T-helper 9 cell (primary cell): ENCODE measurements at places on chromosomes 3 and 15.
A peak's percentile ranks its signal among the peaks of the same experiment; 100 is the strongest.

DNA sequence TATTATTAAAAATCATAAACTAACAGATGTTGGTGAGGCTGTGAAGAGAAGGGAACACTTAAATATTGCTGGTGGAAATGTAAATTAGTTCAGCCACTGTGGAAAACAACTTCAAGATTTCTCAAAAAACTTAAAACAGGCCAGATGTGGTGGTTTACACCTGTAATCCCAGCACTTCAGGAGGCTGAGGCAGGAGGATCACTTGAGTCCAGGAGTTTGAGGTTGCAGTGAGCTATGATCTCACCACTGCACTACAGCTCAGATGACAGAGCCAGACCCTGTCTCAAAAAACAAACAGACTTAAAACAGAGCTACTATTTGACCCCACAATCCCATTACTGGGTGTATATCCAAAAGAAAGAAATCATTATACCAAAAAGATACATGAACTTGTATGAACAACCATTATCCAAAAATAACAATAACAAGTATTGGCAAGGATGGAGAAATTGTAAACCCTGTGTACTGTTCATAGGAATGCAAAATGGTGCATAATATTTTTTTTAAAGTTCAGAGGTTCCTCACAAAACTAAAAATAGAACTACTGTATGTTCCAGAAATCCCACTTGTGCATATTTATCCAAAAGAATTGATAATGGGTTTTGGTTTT lies 25.5 kb downstream of the ZNF148 start:
- no peak for DNase-seq

GRCh38 chr3:69452295-69452694 lies 66.4 kb upstream of the FRMD4B start:
- no peak for DNase-seq

GRCh38 chr15:99413955-99414754 lies 151.6 kb upstream of the MEF2A start:
- no peak for DNase-seq

GRCh38 chr3:79253271-79253670 lies 514.5 kb downstream of the ROBO1 start:
- no peak for DNase-seq

DNA sequence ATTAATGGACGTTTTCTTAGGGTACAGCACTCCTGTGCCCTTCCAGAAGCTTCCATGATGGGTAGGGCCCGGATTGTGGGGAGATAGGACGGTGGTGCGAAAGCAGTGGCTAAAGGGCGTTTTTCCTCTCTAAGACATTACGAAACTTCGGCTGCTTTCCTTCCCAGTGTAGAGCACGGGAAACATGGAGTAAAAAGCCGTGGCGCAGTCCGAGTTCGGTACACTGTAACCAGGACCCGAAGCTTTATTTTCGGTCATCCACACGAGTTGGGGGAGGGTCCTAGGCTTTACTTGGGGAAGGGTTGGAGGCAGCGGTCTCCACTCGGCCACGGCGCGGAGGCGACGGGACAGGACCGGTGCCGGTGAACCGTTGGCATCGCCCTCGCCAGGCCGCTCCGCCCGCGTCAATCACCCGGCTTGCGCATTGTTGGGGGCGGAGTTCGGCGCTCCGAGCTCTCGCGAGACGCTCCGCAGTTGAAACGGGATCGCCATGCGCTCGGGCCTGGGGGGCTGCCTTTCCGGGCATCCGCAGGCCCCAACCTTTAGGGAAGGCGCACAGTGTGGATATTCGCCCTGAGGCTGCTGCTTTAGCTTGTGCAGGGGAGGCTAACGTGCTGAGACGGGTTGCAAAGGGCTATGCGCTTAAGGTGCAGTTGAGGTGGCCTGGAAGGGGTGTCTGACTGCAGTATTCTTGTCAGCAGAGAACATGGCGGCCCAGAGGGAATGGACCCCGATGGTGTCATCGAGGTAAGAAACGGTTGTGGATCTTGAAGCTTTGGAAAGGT lies 546 bp downstream of the EIF4A2 start:
- DNase-seq = peak; percentile 74

DNA sequence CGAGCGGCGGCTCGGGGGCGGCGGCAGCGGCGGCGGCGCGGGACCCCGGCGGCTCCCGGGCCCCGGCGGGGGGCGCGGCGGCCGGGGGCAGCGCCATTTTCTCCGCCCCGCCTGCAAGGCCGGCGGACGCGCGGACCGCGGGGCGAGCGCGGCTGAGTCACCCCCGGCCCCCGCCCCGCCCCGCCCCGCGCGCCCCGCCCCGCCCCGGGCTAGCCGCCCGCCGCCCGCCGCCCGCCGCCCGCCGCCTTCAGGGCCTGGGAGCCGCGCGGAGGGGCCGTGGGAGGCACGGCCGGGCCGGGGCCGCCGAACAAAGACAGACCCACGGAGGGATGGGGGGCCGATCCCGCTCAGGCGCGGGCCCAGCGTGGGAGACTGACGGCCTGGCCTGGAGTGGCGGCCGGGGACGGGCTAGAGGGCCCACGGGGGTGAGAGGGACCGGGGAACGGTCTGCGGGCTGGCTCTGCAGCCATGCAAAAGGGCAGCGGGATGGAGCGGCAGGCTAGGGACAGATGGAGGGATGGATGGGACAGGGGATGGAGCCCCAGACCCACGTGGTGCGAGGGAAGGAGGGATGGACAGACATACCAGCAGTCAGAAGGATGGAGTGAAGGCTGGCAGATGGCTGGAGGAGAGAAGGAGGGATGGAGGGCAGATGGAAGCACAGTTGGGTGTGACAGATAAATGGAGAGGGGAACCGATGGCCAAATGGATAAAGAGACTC lies at the start of gene EIF4E3:
Gene EIF4E3, minus strand, starts transcription at position 132 of the 721 bp plus-strand sequence. Its CDS starts 35 bp downstream, at position 97.
- DNase-seq = peak; percentile 51

DNA sequence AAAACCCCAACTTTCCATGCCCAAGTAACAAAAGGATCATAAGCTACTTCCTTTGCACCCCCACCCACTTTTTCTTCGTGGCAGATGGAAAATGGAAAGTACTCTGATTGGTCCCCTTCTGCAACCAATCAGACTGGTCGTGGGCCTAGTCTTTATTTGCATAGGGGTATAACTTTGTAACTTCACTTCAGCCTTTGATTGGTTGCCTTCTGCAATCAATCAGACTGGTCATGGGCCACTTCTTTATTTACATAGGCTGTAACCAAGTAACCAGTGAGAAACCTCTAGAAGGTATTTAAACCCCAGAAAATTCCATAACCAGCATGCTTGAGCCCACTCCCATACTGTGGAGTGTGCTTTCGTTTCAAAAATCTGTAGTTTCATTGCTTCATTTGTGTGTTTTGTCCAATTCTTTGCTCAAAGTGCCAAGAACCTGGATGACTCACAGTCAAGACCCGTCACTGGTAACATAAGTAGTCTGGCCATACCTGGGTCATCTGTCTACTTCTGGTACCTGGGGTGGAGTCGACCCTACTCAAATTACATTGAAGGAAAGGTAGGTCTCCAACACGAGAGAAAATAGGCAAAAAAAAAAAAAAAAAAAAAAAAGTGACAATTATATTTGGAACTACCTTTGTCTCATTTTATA lies 41.9 kb downstream of the CMTM8 start:
- no peak for DNase-seq

DNA sequence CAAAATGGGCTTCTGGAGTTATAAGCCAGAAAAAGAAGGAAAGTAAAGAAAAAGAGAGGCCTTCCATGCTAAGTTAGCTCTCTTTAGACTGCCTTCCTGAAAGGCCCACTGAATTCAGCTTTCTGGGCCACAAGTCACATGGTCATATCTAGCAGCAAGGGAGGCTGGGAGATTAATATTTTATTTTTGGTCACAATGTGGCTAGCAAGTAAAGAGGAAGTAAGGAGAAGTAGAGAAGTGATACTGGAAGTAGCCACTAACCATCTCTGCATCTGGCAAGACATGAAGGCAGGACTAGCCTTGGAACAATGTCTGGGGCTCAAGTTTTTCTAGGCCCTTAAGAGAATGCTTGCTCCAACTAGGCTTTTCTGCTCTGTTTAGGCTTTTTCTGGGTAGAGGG lies 81.8 kb upstream of the UBE2E1 start:
- DNase-seq = no peak

DNA sequence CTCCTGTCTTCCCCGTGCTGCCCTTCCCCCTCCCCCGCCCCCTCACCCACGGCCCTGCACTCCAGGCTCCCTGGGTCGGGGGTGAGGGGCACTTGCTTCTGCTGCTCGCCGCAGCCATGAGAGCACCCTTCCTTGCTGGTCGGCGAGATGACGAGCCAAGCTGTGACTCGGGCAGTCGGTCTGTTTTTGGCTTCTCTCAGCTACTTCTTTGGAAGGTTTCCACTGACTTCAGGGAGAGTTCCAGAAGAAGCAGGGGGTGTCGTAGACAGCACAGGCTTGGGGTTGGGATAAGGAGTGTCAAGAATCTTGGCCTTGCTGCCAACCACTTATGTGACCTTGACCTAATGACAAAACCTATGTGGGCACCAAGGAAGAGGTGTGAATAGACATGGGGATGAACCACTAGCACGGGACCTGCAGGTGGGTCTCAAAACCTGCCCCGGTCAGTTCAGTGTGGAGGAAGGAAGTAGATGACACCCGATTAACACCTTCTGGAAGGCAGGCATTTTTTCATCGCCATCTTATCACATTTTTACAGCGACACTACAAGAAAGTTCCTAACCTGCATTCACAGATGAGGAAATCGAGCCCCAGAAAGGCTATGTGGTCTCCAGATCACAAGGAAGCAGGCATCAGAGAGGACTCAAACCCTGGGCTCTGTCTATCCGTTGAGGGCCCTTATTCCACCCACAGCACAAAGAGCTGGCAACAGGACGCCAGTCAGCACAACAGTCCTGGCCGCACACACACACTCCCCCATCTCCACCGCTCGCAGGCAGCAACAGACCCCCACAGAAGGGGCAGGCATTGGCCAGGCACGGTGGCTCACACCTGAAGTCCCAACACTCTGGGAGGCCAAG lies 120.9 kb downstream of the LIPC start:
- no peak for DNase-seq

DNA sequence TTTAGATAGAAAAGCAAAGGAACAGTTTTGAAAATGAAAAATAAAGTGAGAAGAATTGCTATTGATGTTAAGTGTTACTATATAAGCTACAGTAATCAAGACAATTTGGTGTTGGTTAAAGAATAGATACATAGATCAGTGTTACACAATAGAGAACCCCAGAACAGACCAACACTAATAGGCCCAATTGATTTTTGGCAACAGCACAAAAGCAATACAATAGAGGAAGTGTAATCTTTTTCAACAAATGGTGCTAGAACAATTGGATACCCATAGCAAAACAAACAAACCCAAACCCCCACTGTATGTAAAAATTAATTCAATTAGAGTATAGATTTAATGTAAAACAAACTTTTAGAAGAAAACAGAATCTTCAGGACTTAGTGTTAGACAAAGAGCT lies 61.8 kb downstream of the ATP11B start:
- DNase-seq = no peak

GRCh38 chr3:71002298-71002697 lies 581.2 kb downstream of the FOXP1 start:
- no peak for DNase-seq

- DNase-seq = no peak
Measured at GRCh38 chr15:69232144-69232543, 66.6 kb upstream of the PAQR5 start.

- DNase-seq = no peak
Measured at GRCh38 chr15:38035701-38036100, 101.3 kb downstream of the TMCO5A start.

DNA sequence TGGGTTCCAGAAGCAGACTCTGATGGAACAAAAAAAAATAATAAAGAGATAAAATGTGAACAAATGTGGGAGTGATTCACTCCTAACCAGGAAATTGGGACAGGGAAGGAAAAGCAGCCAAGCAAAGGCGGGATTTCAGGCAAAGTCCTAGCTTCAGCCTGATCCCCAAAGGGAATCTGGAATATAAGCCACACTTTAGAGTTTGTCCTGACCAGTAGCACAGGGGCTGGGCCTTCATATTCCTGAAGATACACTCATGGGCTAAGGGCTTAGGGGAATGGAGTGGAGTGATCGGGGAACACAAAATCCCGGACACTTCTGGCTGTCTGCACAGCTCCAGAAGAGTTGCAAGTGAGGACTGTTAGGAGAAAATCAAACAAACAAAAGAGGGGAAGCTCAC lies 135.0 kb upstream of the COL8A1 start:
- DNase-seq = no peak

DNA sequence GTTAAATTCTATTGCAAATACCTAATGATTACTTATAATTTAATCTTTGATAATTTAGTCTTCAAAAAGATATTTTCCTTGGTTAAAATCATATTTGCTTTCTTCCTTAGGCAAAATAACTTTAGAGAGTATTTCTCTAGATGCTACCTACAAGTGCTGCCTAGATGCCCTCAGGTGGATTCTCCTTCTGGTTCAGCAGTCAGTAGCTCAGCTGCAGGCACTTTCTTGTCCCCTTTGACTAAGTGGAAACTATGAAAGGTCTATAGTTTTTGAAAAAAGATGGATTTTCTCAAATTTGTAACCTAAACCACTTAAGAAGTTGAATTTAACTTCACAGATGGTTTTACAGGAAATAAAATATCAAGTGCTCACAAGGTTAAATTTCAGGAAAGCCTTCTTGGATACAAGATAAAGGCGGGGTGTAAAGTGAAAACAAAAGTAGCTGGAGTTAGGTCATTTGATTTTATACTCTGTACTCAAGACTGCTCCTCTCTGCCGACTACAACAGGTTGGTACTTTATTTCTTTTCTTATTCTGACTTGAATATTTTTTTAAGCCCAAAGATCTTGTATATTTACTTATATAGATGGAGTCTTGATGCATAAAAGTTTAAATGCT lies at the start of gene ACKR4:
Gene ACKR4, plus strand, starts transcription at position 455 of the 618 bp plus-strand sequence. CDS start 3,128 bp downstream, outside the sequence.
- no peak for DNase-seq

DNA sequence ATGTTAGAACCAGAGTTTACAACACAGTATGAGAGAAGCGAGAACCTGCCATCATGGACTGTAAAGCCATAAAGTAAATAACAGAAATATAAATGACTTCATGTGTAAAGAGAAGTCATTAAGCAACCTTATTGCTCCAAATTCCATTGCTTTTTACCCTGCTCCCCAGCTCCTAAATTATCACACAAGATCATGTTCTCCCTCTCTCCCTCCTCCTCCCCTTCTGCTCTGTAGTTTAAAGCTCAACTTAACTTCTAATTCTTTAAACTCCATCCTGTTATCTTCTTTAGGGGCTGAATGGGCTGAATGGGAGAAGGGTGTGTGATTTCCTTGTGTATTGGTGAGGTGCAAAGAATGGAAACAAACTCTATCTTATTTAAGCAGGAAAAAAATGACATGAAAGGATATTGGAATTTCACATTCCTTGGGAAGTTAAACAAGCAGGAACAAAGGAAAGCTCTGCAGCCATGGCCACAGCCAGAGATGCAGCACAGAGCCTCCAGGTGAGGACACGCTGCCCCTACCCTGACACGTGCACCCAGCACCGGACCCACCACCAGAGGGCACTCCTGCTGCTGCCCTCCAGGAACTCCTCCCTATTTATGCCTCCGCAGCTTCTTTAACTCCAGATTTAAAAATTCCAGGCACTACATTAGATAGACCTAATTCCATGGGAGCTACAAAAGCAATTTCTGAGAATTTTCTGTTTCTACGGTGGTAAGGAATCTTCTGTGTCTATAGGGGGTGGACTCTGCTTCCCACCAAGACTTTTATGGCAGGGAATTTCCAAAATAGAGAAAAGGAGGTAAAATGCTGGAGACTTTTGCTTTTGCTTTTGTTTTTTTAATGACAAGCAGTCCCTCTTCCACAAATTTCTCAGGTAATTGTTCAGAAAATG lies 76.9 kb upstream of the ABI3BP start:
- DNase-seq = peak; percentile 31
